Peyer's patch (tissue), 4 donors: ENCODE measurements at places on chromosomes 13 and 19. TPM values are rescaled to one million over a fixed set of nuclear protein-coding genes. Genes with fewer than 3 reads are reported as not detected.
A peak's percentile ranks its signal among the peaks of the same experiment; 100 is the strongest.

DNA sequence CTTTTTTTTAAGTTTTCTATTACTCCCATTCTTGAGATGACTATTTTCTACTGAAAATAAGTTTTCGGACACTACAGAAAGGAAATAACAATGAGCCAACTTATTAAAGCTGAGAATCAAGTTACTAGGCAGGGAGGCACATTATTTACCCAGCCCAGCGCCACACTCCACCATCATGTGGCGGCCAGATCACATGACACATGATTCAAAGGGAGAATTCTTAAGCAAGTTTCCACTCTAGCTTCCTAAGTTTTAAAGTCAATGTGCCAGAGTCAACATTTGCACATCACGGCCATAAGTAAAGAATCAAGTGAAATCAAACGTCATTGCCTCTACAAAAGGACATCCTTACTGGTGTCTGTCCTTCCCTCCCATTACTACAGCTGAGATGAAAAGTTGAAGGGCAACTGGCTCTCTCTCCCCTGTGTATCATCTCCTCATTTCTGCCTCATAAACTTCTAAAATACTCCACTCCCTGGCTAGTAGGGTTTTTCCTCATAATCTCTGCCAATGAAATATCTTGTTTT, 81.7 kb downstream of the KLF12 start:
- no peak overlapping the region for H3K27ac ChIP-seq
- no peak for DNase-seq
- H3K4me1 ChIP-seq, result no peaks in the 10 kb centered on the region
- H3K4me3 ChIP-seq, result no peak overlapping the region
- no peaks in the 10 kb centered on the region for H3K36me3 ChIP-seq
- H3K27me3 ChIP-seq, result no peaks in the 10 kb centered on the region

- H3K27me3 ChIP-seq, result no peaks in the 10 kb centered on the region
- no peak for DNase-seq
- no peaks in the 10 kb centered on the region for H3K4me1 ChIP-seq
- no peak overlapping the region for H3K27ac ChIP-seq
- no peak overlapping the region for H3K4me3 ChIP-seq
Observed at GRCh38 chr13:83536153-83536552, 346.1 kb downstream of the SLITRK1 start.

- DNase-seq, result no peak
- no peak overlapping the region for H3K27ac ChIP-seq
- no peaks in the 10 kb centered on the region for H3K36me3 ChIP-seq
- H3K4me1 ChIP-seq, result no peaks in the 10 kb centered on the region
- H3K27me3 ChIP-seq, result no peaks in the 10 kb centered on the region
Observed at GRCh38 chr19:15159251-15159650, 41.5 kb downstream of the NOTCH3 start.

- no peaks in the 10 kb centered on the region for H3K27me3 ChIP-seq
- H3K4me1 ChIP-seq, result peaks cover 11% of the 10 kb centered on the region
- no peak overlapping the region for H3K4me3 ChIP-seq
- no peaks in the 10 kb centered on the region for H3K36me3 ChIP-seq
Observed at GRCh38 chr19:44866664-44867063, 20.6 kb downstream of the NECTIN2 start.

DNA sequence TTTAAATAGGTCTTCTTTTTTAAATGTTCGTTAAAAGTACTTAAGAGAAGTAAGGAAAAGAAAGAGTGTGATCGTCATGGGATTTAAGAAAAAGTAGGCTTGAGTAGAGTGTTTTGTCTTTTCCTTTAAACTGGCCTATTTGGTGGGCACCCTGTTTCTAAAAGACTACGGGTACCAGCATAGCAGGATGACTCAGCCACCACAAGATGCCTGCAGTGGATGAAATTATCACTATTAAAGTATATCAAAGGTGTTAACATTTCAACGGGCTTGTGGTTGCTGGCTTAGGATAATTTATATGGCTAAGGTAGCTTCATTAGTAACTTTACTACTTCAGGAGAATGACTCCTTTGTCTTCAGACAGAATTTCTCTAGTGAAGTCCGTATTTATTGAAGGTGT, 112.6 kb downstream of the STARD13 start:
- no peak for DNase-seq
- H3K36me3 ChIP-seq, result no peaks in the 10 kb centered on the region
- H3K4me3 ChIP-seq, result no peak overlapping the region
- H3K4me1 ChIP-seq, result no peaks in the 10 kb centered on the region
- peak overlapping the region; percentile 1 for H3K27ac ChIP-seq

DNA sequence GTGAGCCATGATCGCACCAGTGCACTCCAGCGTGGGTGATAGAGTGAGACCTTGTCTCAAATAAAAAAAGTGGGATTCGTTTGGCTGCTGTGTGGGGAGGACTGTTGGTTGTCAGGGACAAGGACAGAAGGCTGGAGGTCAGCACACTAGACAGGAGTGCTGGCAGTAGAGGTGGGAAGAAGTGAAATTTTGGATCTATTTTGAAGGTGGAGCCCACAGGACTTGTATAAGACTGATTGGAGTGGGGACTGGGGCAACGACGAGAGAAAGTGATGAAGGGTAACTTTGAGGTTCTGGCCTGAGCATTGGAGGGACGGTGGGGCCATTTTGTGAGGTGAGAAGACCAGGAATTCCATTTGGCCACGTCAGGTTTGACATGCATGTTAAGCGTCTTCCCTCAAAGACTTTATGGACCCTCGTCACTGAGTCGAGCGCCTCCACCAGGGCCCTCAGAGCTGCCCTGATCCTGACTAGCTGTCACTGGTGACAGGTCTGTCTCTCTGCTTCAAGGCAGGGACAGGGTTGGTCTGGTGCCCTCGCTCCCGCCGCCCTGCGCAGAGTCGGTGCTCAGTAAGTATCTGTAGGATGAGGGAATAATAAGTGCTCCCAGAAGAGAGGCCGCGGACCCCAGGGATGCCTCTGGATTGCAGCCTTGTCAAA, 673 bp downstream of the CTU1 start:
- no peaks in the 10 kb centered on the region for H3K36me3 ChIP-seq
- no peaks in the 10 kb centered on the region for H3K4me1 ChIP-seq
- H3K27me3 ChIP-seq, result no peaks in the 10 kb centered on the region
- no peak for DNase-seq
- peak overlapping the region; percentile 65 for H3K27ac ChIP-seq
- H3K4me3 ChIP-seq, result peak overlapping the region; percentile 56

- DNase-seq, result no peak
- no peaks in the 10 kb centered on the region for H3K4me1 ChIP-seq
- no peaks in the 10 kb centered on the region for H3K27me3 ChIP-seq
- H3K36me3 ChIP-seq, result no peaks in the 10 kb centered on the region
- H3K27ac ChIP-seq, result no peak overlapping the region
- H3K4me3 ChIP-seq, result no peak overlapping the region
Observed at GRCh38 chr13:110018009-110018408, 231.6 kb upstream of the IRS2 start.

- DNase-seq, result no peak
- H3K27me3 ChIP-seq, result no peaks in the 10 kb centered on the region
- H3K27ac ChIP-seq, result no peak overlapping the region
- no peaks in the 10 kb centered on the region for H3K4me1 ChIP-seq
- H3K4me3 ChIP-seq, result no peak overlapping the region
- H3K36me3 ChIP-seq, result no peaks in the 10 kb centered on the region
Observed at GRCh38 chr13:44819772-44820171, 169.5 kb downstream of the NUFIP1 start.

DNA sequence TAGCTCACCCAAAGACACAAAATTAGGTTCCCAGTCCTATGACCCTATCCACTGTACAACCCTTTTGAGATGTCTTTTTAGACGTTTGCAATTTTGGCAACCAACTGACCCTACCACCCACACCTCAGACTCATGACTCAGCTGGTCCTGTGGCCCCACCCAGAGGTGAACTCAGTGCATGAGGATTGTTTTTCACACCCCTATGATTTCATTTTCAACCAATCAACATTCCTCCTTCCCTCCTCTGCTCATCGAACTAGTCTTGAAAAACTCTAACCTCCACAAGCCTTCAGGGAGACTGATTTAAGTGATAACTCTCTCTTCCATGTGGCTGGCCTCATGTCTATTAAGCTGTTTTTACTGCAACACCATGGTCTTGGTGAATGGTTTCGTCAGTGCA, 350.7 kb downstream of the UQCRFS1 start:
- no peak overlapping the region for H3K4me3 ChIP-seq
- H3K27ac ChIP-seq, result no peak overlapping the region
- no peak for DNase-seq
- no peaks in the 10 kb centered on the region for H3K36me3 ChIP-seq

- H3K27ac ChIP-seq, result no peak overlapping the region
- no peaks in the 10 kb centered on the region for H3K4me1 ChIP-seq
- DNase-seq, result no peak
- H3K27me3 ChIP-seq, result no peaks in the 10 kb centered on the region
- H3K36me3 ChIP-seq, result no peaks in the 10 kb centered on the region
Observed at GRCh38 chr13:36148446-36148845, 17.3 kb upstream of the DCLK1 start.

Gene PGLYRP1
- not detected for total RNA-seq

Gene CLIP3
- 1.8 TPM for total RNA-seq

Gene ZIK1
- total RNA-seq, result 0.54 TPM
